ENCODE measurements at places on chromosomes 12 and 14. TPM values are rescaled to one million over a fixed set of nuclear protein-coding genes. Genes with fewer than 3 reads are reported as not detected.

GRCh38 chr12:1395421-1395955, 198.9 kb downstream of the FBXL14 start:
- DNase-seq = no peak

- no peak for DNase-seq
These were observed 101.5 kb downstream of the HELB start for GRCh38 chr12:66403746-66404145.

The MYRFL gene
- 0.28 TPM for polyA plus RNA-seq

The CDK2 gene
- polyA plus RNA-seq = 10.8 TPM

The SCYL2 gene
- polyA plus RNA-seq = 14.5 TPM

GRCh38 chr14:101965181-101965544, 790 bp downstream of the DYNC1H1 start:
- peak; percentile 77 for DNase-seq

The SLC25A21 gene
- not detected for polyA plus RNA-seq

The SIX6 gene
- polyA plus RNA-seq = not detected

- peak; percentile 63 for DNase-seq
These were observed 213.1 kb downstream of the CHST11 start for GRCh38 chr12:104669851-104670337.

The EIF2B2 gene
- 27.6 TPM for polyA plus RNA-seq

GRCh38 chr14:95326987-95327386, 7.3 kb upstream of the CLMN start:
- DNase-seq = peak; percentile 72

DNA sequence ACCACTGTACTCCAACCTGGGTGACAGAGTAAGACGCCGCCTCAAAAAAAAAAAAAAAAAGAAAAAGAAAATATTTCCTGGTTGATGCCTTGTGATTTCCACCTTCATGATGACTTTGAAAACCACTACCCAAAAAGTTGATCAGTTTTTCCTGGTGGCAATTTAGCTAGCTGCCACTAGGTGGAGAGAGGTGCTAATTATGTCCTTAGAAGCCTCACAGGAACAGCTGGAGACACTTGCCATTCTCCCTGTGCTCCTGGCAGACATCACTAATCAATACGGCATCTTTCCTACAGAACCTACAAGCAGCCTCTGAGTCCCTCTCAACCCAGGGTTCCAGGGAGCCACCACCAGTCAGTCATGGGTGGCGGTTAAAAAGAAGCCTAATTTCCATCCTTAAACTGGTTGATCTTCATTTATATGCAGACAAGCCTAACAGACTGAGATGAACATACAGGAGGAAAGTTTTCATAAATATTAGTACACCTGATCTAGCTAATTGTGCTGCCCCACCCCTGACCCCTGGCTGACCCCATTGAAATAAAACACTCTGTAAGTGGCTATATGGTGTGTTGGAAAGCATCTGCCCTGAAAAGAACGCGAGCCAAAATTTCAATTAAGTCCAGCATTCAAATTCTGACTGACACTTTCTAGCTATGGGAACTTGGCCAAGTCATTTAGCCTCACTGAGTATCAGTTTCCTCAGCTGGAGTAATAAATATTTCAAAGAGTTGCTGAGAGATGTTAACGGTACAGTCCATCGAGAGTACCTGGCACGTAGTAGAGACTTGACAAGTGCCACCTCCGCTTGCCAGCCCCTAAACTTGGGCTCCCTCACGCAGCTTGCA, 6.2 kb upstream of the OAS1 start:
- DNase-seq = peak; percentile 70

DNA sequence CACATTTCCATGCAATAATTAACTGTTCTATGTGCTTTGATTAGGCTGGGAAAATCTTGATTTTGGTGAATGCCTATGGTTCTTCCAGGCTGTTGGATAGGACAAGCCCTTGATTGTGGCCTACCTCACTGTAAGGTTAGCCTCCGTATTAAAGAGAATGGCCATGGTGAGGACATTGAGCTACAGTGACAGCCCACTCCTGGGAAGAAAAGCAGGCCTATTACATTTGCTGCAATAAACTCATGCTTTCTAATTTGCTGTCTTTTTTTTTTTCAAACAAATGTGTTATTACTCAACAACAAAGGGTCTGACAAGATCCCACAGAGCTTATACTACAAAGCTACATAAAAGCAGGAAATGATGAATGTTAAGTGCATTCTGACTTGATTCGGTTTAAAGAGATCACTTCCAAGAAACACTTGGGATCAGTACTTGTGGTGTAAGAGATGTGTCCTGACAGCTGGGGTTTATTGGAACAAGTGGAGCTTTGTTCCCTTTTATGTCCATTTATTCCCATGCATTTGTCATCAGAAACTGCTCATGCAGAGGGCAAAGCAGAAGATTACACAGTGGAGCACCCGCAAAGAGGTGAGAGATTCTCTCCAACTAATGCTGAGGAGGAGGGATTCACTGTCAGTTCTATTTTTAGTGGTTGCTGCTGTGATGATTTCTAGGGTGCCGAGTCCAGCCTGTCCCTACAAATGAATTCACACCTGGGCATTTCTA, 29.1 kb upstream of the KCNK10 start:
- no peak for DNase-seq

DNA sequence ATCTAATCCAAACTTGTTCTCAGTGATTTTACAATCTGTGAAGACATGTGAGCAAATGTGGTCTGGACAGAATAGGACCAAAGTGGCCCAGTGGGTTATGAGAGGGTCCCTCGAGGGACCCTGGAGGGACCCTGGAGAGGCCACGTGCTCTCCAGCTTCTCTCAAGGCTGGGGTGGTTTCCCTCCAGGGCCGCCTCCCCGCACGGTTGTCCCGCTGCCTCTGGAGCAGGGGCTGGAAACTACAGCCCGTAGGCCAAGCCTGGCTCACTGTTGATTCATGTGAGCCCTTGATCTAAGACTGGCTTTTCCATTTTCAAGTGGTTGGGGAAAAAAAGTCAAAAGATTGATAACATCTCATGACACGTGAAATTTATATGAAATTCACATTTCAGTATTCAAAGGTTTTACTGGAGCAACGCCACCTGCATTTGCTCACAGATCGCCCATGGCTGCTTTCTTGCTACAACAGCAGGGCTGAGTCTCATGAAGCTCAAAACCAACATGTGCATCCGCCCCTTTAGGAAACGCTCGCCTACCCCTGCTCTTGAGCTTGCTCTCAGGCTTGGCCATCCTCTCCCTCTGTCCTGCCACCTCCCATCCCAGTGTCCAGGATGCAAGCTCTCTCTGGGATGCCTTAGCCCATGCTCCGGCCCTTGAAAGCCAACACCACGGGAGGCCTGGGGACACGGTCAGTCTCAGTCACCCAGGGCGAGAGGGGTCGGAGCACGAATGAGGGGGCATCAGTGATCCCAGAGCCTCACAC, 12.1 kb upstream of the LRTM2 start:
- no peak for DNase-seq

GRCh38 chr14:36325853-36326252, 5.4 kb upstream of the MBIP start:
- no peak for DNase-seq

- DNase-seq = no peak
These were observed 21.0 kb upstream of the CD9 start for GRCh38 chr12:6178981-6179761.

The NELL2 gene
- 0.22 TPM for polyA plus RNA-seq

- no peak for DNase-seq
These were observed 40.0 kb downstream of the SCN8A start for GRCh38 chr12:51630986-51631385.

The RNF34 gene
- 19.4 TPM for polyA plus RNA-seq

DNA sequence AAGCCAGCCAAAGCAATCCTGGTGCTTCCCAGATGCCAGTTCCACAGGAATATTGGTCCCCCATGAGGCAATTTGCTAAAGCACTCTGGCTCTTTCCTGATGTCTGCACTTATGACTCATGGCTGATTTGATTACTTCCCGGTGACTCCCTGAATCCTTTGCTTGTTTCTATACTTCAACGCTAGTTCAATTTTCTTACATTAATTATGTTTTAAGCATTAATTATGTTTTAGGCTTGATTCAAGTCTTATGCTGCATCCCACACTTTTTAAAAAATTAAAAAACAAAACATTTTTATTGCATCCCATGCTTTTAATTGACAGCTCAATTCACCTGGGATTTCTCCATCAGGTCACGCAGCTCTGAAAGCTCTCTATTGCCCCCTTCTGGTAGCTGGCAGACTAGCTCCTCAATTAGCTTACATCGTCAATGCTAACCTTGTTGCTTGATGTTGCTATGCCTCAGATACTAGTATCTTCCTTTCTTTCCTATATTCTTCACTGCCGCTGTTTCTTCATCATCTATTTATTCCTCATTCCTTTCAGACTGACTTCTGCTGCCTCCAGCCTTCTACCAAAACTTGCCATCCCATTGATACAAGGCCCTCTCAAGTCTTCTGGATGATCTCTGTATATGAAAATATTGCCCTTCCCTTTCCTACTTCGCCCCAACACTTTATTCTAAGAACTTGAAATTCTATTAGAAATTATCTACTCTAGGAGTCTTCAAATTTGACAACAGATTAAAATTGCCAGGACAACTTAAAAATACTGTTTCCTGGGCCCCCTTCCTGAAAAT, 32.0 kb downstream of the TSHR start:
- DNase-seq = peak; percentile 79
